Activated CD8-positive, alpha-beta memory T cell treated with anti-CD3 and anti-CD28 coated beads, Interleukin-2, amount 10 ng/mL, durations not matched to agents 7 days and 5 days (primary cell): ENCODE measurements at places on chromosomes 1 and 21.
A peak's percentile ranks its signal among the peaks of the same experiment; 100 is the strongest.

- peak; percentile 81 for DNase-seq
Measured at GRCh38 chr1:212256369-212256768, 28.8 kb upstream of the PPP2R5A start.

DNA sequence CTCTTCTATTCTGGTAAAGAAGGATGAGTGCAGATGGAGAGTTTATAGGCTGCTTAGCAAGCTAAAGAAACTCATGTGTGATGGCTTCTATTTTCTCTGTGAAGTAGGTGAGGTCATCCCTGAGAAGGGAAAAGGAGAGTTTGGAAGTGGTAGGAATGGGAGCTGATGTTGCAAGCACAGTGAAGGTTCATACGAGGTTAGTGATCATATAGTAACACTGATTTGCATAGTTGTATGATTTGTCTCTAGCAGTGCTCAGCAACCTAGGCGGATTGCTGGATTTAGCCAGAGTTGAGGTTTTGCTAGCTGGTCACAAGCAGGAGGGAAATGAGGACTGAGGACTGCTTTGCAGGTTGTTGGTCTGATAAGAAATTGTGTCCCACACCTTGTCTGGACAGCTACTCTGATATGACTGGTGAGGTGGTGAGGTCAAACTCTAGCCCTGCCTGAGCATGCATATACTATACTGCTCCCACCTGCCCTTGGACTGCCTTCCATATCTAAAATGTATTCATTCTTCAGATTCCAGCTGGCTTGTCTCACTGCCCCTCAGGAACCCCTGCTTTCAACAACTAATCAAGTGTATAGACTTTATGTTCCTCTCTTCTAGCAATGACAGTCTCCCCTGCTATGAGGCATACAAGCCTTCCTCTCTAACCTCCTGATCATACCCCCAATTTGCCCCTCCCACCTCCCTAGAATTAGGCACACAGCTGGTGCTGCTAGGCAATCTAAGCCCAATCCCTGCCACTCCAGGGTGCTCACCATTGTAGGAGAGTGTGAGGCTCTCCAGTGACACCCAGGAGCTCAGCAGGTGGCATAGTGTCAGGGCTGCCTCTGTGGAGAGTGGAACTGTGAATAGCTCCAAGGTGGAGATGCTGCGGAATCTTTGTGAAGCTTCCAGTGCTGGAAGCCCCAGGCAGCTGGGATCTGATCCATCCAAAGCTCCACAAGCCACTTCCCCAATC lies 18.5 kb downstream of the LRRC41 start:
- DNase-seq: no peak

GRCh38 chr1:116352349-116352813 lies 20.7 kb upstream of the ATP1A1 start:
- DNase-seq: no peak

DNA sequence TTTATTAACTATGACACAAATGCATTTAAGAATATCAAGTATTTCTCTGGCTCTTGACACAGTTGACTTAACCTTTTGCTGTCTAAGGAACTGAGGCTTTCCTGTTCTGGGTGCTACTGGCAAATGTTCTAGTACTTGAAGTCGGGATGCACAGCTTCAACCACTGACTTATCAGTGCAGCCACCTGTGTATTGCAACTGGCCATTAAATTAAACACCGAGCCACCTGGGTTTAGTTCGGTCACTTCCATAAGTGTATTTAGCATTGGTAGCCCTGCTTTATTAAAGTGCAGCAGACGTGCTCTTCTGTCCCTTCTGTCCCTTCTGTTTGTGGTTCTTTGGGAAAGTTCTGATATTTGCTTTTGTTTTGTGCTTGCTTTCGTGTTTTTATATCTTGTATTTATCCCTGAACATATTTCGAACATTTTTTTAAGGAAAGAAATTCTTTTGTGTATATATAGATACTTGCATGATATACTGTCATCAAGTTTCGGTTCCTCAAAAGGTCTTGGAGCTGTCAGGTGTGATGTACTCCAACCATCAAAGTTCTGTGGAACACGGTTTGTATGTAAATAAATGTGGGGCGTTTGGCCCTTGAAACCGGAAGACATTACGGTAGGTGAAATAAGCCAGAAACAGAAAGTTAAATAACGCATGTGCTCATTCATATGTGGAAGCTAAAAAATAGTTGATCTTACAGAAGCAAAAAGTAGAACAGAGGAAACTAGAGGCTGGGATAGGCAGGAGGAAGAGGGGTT lies 297.9 kb upstream of the GREM2 start:
- DNase-seq: no peak

GRCh38 chr1:44610527-44611148 lies 63.6 kb downstream of the TMEM53 start:
- DNase-seq: no peak

- peak; percentile 58 for DNase-seq
Measured at GRCh38 chr1:150233359-150234308, 2.3 kb downstream of the ANP32E start.

DNA sequence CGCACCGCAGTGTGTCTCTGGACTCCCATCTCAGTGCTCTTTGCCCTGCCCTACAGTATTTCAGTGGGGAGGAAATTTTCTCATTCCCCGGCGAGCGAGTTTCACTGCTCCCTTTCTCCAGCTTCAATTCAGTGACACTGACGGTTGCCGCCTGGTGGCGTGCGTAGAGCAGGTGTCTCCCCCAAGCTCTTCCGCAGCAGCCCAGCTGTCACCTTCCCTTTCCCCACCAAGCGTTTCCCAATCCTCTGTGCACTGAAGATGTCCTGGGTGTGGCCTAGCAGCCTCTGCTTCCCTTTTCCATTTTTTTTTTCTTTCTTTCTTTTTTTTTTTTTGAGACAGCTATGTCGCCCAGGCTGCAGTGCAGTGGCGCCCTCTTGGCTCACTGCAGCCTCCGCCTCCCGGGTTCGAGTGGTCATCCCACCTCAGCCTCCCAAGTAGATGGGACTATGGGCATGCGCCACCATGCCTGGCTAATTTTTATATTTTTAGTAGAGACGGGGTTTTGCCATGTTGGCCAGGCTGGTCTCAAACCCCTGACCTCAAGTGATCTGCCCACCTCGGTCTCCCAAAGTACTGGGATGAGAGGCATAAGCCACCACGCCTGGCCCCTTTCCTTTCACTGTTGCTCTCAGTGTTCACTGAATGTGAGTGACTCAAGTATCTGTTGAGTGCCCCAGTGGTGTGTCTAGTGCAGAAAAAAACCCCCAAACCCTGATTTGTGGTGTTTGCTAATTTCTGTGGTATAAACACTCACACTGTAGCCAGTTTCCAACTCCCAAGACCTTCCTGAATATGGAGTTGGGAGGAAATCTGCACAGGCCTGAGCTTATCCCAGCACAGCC lies 30.1 kb downstream of the TNFRSF1B start:
- no peak for DNase-seq

- DNase-seq: no peak
Measured at GRCh38 chr1:95287081-95287480, 53.1 kb downstream of the RWDD3 start.

GRCh38 chr1:225602590-225603206 lies 50.2 kb downstream of the ENAH start:
- DNase-seq: no peak

DNA sequence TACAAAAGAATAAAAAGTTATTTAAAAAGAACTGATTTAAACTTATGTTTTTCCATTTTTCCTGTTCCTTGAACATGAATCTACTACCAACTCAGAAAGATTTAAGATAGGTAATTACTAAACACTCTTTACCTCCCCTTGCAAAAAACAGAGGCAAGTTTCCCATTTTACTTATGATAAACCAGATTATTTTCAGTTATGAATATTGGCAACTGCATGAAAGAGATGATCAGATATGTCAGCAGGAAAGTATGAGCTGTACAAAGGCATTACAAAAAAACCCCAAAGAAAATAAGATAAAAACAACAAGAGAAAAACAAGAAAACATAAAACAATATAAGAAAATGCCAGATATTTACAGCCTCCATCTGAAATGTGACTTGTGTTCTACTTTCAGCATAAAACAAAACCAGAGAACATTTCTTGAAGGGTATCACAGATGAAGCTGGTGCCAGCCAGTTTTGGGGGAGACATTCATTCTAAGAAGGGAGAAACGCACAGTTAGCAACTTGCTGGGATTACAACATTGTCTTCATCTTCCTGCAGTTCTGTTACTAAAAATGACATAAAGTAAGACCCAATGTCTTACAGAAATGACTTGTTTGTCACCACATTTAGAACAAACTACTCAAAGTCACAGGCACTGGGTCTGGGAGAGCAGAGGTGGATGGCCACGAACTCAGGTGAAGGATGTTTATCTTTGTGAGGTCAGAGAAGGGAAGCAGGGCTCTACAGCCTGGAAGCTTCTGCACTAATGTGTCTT lies 19.1 kb downstream of the ZC3H12A start:
- no peak for DNase-seq

GRCh38 chr1:26794391-26794790 lies 6.6 kb downstream of the PIGV start:
- DNase-seq: no peak

GRCh38 chr1:6544831-6545230 lies 9.5 kb downstream of the NOL9 start:
- no peak for DNase-seq

GRCh38 chr1:60563777-60564535 lies 490.4 kb upstream of the C1orf87 start:
- no peak for DNase-seq

- no peak for DNase-seq
Measured at GRCh38 chr21:20856926-20857325, 141.3 kb upstream of the NCAM2 start.

GRCh38 chr1:246068619-246069509 lies 438.2 kb downstream of the SMYD3 start:
- no peak for DNase-seq

DNA sequence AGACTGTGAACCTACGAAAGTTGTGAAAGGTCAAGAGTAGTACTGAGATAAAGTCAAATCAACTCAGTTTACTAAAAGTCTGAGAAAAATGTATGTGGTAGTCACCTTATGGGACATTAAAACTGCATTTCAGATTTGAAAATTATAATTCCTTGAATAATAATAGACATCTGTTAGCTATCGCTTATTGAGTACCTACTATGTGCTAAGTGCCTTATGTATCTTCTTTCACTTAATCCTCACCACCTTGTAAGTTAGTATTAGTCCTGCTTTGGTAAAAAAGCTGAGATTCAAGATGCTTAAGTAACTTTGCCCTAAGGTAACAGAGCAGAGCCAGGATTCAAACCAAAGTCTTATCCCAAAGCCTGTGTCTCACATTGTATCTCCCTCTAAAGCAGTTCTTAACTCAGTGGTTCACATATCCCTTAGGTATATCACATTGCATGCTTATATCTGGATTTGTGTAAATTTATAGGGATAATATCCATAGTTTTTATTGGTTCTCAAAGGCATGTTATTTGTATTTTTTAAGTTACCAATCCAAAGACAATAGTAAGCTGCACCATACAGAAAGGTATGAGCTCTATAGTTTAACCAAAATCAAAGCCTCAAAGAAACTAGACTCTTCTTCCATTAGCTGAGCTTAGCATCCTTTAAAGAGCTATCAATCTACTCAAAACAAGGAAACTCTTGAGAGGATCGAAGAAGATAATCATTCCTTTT lies 865 bp downstream of the PIGC start:
- no peak for DNase-seq

DNA sequence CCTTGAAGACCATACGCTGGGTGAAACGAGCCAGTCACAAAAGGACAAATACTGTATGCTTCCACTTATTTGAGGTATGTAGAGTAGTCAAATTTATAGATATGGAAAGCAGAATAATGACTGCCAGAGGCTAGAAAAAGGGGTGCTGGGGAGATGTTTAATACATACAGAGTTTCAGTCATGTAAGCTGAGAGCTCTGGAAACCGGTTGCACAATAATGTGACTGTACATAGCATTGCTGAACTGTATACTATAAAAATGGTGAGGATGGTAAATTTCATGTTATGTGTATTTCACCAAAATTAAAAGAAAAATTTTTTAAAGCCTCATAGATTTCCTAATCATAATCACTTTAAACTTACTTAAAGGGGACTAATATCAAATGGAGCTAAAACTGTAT lies 110.8 kb downstream of the ZZZ3 start:
- no peak for DNase-seq

DNA sequence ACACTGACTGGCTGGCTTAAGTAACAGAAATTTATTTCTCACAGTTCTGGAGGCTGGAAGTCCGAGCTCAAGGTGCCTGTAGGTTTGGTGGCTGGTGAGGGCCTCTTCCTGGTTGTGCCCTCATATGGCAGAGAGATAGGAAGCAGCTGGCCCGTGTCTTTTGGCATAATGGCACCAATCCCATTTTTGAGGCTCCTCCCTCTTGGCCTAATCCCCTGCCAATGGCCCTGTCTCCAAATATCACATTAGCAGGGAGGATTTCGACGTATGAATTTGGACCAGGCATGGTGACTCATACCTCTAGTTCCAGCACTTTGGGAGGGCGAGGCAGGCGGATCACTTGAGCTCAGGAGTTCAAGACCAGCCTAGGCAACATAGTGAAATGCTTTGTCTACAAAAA lies 37.4 kb downstream of the AGPAT3 start:
- no peak for DNase-seq

- no peak for DNase-seq
Measured at GRCh38 chr1:64631346-64632034, 113.4 kb upstream of the RAVER2 start.

GRCh38 chr1:175423605-175424004 lies 231.0 kb upstream of the KIAA0040 start:
- DNase-seq: no peak

GRCh38 chr1:63124666-63125191 lies 197.6 kb upstream of the FOXD3 start:
- DNase-seq: no peak

DNA sequence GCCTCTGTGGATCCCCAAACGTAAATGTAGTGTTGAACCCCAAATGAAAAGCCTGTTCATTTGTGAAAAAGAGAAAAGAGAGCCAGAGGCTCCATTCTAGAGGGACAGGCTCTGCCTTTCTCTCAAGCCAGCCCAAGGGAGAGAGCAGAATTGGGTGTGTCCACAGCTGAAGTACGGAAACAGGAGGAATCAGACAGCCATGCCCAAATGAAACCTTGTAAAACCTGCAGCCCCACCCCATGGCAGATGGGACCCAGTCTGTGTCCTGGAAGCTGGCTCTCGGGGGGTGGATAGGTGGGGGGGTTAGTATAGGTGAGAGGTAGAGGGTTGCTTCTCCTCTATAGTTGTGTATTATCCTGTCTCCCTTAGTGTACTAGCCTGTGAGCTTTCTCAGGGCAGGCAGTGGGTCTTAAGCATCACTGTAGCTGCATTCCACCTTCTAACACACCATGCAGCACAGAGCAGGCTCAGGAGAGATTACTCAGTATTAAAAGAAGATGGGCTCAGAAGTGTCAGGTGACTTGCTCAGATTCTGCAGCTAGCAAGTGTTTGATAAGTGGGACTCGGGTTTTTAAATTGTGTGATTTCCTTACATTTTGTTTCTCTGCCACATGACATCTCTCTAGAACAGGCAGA lies 67.4 kb upstream of the SIPA1L2 start:
- DNase-seq: no peak
